ENCODE measurements at places on chromosomes 13 and 19.

GRCh38 chr13:111536075-111536642, 215.7 kb downstream of the TEX29 start:
- no peak for DNase-seq

DNA sequence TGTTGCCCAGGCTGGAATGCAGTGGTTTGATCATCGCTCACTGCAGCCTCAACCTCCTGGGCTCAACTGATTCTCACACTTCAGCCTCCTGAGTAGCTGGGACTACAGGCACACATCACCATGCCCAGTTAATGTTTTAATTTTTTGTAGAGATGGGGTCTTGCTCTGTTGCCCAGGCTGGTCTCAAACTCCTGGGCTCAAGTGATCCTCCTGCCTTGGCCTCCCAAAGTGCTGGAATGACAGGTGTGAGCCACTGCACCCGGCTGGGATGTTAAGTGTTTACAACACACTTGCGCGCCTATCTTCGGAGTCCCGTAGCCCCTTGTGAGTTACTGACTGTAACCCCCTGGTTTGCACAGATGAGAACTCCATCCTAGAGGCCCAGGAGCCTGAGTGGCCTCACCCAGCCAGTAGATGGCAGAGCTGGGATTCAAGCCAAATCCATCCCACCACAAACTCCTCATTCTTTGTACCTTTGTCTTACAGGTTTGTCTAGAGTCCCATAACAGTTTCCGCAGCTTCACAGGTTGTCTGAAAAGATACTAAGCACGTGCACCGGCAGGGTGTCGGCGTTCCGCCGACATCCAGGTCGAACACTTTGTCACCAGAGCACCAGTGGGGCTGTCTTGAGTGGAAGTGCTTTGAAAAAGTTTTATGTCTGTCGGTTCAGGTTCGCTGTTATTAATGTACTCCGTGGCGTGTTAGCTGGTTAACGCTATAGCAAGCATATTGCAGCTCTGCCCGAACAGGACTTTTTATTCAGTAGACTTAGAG, 14.7 kb downstream of the MAG start:
- DNase-seq, result no peak

GRCh38 chr13:103539265-103539664, 473.0 kb upstream of the SLC10A2 start:
- no peak for DNase-seq

- DNase-seq, result peak; percentile 50
Measured at GRCh38 chr13:27450921-27451471, 632 bp upstream of the MTIF3 start.

DNA sequence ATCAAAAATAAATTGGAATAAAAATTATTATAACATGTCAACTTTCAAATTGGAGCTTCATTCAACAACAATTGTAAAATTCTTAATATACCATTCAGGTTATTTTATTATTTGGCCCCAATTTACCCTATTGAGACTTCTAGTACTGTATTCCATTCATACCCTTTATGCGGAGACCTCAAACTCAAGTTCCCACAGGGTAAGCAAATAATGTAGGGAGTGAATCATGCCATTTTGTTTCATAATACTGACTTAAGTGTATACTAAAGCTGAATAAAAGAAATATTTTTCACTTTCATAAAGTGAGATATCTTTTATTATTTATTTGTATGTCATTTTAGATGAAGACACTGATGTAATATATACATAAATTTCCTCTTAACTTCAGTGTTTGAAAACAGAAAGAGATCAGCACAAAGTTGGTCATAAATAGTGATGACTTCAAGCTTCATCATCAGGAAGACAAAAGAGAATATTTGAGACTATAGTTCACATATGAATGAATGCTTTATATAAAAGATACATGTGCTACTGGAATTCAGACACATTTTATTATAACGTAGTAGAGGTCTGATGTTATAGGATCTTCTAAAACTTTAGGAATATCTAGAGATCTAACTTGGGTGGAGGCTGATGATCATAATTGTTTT, 894.4 kb upstream of the PCDH9 start:
- DNase-seq, result no peak

GRCh38 chr19:23542562-23542961, 144.4 kb downstream of the ZNF675 start:
- no peak for DNase-seq

All from astrocyte of the hippocampus (primary cell).